ENCODE measurements at places on chromosomes 2 and 18. TPM values are rescaled to one million over a fixed set of nuclear protein-coding genes. Genes with fewer than 3 reads are reported as not detected.

Gene TUBA4B
- total RNA-seq: not detected

Gene CCDC68
- 6.9 TPM for total RNA-seq

Gene ALPI
- not detected for total RNA-seq

Gene REG1B
- not detected for total RNA-seq

Gene GPR35
- 0.74 TPM for total RNA-seq

Gene KRTCAP3
- 0.18 TPM for total RNA-seq

Gene NAT8
- not detected for total RNA-seq

Gene GULP1
- total RNA-seq: 70.3 TPM

Gene CYTIP
- total RNA-seq: not detected

Gene GRP
- not detected for total RNA-seq

Gene GALNT5
- 26.9 TPM for total RNA-seq

Gene AGXT
- total RNA-seq: not detected

Gene ALLC
- total RNA-seq: not detected

Gene OTX1
- total RNA-seq: 0.14 TPM

Gene SULT1C2
- 0.83 TPM for total RNA-seq

Gene NOL4
- total RNA-seq: not detected

Gene MAP3K19
- not detected for total RNA-seq

Gene CD8B2
- not detected for total RNA-seq

Gene ASB1
- total RNA-seq: 24.0 TPM

All from smooth muscle cell of bladder (primary cell).